Adipocyte (in vitro differentiated cells): ENCODE measurements at places on chromosomes 11 and 22.

- no peak for DNase-seq
Observed at GRCh38 chr11:64115531-64116522, 50.1 kb downstream of the MACROD1 start.

DNA sequence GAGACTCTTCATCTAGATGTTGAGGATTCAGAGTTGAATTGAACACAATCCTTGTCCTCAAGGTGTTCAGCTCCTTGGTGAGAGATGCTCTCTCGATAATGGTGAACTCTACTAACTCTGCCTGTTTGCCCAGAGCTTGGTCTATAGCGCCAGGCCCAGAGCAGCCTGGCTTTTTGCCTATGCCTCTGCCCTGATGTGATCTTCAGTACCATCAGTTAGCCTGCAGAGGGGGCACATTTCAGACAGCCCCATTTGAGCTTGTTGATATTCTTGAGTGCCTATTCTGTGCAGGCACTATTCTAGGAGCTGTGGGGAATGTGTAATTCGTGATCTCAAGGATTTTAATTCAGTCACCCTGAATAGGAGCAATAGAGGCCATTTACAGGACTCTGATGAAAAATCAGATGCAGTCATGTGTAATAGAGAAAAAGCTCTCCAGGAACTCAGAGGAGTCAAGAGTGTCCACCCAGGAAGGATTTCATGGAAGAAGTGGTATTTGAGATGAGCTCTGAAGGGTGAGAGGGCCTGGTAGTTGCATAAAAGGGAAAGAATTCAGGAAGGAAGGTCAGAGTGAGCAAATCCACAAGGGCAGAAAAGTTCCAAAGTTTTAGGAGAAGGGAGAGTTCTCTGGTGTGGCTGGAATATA, 19.3 kb downstream of the GTPBP1 start:
- DNase-seq, result peak; percentile 44

- DNase-seq, result no peak
Observed at GRCh38 chr22:17096071-17096470, 11.3 kb downstream of the IL17RA start.

DNA sequence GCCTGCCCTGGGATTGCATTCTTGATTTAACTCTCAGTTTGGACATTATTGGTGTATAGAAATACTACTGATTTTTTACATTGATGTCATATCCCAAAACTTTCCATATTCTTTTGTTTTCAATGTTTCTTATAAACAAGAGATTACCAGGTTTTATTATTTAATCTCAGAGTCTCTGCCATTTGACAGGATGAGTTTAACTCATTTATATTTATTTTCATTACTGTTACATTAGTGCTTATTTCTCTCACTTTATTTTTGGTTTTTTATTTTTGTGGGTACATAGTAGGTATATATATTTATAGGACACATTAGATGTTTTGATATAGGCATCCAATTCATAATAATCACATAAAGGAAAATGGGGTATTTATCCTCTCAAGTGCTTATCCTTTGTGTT, 9.1 kb upstream of the SCGB1D4 start:
- DNase-seq, result no peak

- DNase-seq, result no peak
Observed at GRCh38 chr11:27596388-27596787, 89.8 kb upstream of the LIN7C start.

- peak; percentile 16 for DNase-seq
Observed at GRCh38 chr22:27309697-27310096, 491.9 kb downstream of the MN1 start.

GRCh38 chr11:69460540-69461257, 20.8 kb upstream of the LINC01488 start:
- DNase-seq, result peak; percentile 48

DNA sequence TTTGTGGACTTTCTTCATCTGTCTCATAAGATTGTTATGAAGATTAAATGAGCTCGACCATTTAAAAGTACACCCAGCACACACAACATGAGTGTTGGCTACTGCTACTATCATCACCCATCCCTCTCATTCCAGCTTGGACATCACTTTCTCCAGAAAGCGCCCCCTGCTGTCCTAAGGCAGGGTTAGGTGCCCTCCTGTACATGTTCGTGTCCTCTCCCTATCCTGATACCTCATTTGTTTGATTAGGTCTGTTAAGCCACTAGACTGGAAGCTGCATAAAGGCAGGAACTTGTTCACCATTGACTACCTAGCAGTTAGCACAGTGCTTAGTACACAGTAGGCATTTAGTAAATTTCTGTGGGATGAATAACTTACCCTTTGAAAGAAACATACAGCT, 85.5 kb downstream of the ENTHD1 start:
- DNase-seq, result peak; percentile 2

GRCh38 chr11:47659276-47659675, 16.9 kb upstream of the MTCH2 start:
- no peak for DNase-seq

DNA sequence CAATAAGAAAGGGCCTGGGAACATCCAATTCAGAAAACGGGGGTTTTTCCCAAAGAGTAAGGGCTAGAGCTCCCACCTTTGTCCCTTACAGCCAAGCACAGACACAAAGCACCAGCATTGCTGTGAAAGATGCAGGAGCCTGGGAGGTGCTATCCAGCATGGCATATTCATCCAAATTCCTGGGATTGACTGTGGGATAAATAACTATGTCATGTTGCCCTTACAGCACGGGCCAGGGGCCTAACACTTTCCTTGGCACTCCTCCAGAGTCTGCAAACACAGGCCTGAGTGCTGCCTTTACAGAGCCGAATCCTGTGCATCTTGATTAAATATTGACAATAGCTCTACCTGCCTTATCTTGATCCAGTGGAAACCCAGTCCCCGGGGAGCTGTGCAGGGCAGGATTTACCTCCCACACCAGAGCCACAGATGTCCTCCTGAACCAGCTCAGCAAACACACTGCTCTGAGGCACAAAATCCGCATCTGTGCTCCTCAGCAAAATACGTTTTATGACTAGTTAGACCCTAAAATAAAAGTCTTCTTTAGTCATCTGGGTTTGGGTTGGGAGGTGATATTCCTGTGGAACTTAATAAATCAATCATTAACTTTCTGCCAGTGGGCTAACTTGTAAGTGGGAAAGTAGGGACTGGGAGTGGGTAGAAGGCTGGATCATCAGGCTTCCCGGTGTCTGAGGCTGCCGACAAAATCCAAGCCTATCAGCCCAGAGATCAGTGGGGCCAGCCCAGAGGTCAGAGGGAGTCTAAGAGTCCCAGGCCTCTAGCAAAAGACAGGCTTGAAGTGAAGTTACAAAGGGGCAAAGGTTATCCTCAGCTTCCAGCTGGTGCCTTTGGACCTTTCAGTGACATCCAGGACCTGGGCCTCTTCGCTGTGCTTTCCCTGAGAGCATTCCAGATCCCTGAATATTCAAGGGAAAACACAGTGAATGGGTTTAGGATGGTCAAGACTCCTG, 36.5 kb downstream of the POU2AF3 start:
- no peak for DNase-seq

DNA sequence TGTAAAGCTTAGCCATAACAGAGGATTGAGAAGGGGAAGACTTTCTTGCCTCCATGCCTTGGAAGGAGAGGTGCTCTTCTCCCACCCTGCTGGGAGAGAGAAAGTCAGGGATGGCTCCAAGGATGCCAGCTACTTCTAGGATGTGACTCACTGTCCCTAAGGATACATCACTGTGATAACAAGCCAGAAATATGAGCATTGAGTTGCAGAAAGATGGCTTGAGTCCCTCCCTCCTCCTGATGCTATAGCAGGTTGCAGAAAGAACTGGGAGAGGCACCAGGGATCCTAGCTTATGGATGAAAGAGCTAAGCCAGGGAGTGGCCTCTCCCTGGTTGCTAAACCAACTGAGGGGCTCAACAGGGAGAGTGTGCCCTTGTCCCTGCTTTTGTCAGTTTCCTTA, 27.8 kb upstream of the FJX1 start:
- no peak for DNase-seq

DNA sequence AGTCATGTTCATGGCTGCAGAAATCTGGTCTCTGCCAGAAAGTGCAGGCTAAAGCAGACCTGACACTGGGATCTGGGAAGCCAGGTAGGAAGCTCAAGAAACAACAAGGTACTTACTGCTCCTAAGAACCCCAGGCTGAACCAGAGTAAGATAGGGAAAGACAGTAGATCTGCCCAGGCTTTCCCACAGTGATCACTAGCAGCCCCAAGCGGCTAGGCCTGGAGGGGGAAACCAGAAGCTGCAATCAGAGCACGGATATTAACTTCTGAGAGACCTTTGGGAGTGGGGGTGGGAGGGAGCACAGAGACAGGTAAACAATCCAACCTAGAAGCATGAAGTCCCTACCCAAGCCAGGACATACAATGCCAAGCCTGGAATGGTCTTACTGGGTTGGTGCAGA, 135.2 kb upstream of the C11orf58 start:
- no peak for DNase-seq

GRCh38 chr22:34243023-34243422, 322.7 kb upstream of the LARGE1 start:
- no peak for DNase-seq

DNA sequence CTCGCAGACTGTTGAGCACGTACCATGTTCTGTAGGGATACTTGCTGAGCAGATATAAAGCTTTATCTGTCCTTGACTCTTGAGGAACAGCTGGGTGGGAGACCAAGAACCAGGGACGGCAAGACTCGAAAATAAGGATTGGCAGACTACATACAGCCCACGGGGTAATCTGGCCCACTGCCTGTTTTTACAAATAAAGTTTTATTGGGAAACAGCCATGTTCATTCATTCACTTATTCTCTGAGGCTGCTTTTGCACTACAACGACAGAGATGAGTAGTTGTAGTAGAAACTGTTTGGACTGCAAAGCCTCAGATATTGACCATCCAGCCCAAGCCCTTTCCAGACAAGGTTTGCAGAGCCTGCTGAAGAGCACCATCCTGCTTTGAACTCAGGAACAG, 20.3 kb upstream of the RBM4B start:
- DNase-seq, result no peak

DNA sequence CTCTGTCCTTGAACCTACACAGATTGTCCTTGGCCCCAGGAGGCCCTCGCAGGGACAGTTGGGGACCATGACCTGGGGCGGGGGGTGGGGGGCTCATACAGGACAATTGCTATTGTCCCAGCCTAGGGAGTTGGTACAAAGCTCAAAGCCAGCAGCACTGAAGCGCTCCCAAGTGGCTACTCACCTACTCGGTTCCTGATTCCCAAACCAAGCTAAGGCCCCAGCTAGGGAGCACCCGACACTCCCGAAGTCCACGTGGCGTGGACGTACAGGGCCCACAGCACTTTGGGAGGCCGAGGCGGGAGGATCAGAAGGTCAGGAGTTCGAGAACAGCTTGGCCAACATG, 80.6 kb downstream of the CELSR1 start:
- no peak for DNase-seq

DNA sequence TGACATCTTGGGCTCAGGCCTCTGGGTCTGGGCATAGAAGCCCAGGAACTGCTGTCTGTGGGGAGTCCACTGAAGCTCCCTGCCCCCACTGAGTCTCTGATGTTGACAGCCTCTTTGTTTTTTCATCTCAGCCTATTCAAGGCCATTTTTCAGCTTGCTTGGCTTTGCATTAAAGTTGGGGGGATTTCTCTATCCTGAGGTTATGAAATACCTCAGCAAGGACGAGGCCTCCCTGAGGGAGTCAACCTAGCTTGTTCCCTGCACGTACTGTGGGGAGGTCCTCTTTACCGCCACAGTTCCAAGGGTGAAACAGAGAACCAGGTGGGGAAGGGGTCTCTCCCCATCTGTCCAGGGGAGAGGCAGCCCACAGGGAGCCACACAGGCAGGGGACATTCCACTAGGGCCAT, 8.4 kb downstream of the KCNQ1OT1 start:
- no peak for DNase-seq

DNA sequence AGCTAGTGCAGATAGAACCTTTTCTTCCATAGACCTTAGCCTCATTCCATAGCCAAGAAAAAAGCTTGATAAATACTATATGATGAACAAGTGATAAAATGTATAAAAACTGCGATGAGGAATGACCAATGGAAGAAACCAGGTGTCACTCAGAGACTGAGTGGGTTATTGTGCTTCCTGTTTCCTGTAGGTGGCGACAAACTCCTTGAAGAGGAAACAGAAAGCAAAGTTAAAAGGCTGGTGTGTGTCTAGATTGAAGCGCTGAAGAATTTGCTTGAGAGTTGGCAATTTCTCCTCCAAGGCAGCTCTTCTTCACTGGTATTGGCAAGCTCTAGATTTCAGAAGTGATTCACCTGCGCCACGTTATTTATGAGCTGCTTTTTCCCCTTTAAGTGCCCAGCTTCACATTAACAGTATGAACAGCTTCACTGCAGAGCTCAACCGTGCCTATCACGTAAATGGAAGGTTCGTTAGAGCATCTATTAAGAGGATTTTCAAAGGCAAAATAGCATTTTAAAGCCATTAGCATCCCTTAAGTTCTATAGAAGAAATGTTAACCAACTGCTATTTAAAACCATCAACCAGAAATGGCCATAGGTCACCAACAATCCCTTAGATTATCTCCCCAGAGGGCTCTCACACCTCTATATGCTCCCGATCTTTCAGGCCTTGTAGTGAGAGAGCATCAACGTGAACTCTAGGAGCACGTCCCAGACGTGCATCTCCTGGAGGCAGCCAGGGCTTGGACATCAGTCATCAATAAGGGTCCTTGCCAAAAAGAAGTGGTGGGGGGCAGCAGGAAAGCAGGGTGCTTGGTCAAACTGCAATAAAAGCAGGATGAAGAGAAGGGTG, 179.4 kb downstream of the CADM1 start:
- DNase-seq, result peak; percentile 77

- DNase-seq, result no peak
Observed at GRCh38 chr22:25420471-25420924, 144.0 kb upstream of the GRK3 start.

DNA sequence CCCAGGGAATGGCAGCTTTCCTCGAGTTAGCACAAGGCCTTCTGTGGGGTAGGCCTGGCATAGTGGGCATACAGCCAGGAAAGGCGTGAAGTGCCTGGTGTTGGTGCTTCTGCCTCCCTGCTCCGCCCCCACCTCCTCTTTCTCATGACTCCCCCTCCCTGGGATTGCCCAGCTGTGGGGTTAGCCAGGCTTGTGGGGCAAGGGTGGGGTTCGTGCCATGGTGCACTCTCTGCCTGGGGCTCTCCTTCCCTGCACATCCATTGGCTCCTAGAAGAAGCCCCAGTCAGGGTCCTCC, 236.8 kb upstream of the NCAM1 start:
- no peak for DNase-seq

- DNase-seq, result no peak
Observed at GRCh38 chr11:47413351-47413750, 5.0 kb downstream of the SLC39A13 start.

DNA sequence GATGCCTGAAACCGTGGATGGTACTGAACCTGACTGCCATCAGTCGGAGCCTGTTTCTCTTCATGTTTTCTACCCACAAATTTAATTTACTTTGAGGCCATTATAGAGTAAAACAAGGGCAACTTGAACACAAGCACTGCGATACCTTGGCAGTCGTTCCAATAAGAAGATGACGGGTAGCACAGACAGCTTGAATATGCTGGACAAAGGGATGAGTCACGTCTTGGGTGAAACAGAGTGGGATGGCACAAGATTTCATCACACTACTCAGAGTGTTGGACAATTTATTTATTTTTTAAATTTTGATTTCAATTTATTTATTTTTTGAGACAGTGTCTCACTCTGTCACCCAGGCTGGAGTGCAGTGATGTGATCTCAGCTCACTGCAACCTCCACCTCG, 5.7 kb downstream of the DIXDC1 start:
- DNase-seq, result no peak
